Activated CD4-positive, alpha-beta T cell treated with anti-CD3 and anti-CD28 coated beads for 1 hour (primary cell): ENCODE measurements at places on chromosomes 6 and 20.

GRCh38 chr6:130152908-130153510, 69.7 kb downstream of the SAMD3 start:
- no peak for DNase-seq

DNA sequence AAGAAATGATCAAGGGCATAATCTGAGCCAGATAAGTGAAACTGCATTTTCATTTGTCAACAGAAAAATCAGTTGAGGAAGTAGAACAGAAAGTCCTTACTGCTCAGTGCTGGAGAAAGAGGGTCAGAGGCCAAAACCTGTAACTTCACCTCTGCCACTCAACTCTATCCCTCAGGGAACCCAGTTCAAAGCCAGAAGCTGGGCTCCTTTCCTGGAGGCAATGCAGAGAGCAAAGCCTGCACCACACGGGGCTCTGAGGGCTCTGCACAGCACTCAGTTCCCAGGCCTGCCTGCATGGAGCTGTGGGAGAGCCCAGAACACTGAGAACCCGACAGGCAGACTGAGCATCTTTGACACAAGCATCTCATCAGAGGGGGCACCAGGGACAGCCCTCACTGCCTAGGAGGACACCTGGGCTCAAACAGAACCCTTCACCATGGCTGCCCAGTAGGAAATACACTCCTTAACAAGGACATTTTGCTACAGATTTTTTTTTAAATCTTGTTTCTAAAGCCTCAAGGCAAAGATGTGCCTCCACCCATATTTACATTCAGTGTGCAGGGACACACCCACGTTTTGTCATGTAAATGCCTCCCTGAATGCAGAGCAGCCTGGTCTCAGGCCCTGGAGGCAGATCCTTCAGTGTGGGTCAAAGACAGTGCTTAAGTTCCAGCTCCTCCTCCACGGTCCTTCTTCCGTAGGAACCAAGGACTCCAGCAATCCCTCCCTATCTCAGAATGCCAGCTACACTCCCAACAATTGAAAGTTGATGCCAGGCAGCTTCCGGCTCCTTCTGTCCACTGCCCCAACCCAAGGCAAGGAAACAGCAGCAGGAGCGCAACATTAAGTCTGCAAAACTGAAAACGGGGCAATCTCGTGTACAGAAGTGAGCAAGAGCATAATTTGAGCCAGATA, 6.6 kb downstream of the RNASET2 start:
- no peak for DNase-seq

DNA sequence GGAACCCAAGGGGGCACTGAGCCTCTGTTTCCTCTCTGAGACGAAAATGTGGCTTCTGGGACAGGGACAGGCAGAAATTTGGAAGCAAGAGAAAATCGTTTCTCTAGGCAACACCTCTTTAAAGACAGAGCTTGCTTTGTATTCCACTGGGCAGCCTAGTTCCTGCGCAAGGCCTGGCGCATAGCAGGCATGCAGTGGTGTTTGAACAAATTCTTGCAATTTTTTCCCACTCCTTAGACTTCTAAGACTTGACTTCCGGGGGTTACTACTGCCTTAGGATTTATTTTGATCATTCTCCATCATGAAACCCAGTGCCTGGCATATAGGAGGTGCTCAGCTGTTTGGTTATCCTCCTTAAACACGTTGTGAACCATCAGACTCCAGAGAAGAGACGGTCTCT, 249.0 kb upstream of the KCNG1 start:
- DNase-seq: no peak

- DNase-seq: no peak
Observed at GRCh38 chr6:15326067-15326614, 80.3 kb downstream of the JARID2 start.

- no peak for DNase-seq
Observed at GRCh38 chr20:48298851-48299484, 513.7 kb upstream of the SULF2 start.

- DNase-seq: no peak
Observed at GRCh38 chr20:53865901-53866793, 204.2 kb downstream of the BCAS1 start.

DNA sequence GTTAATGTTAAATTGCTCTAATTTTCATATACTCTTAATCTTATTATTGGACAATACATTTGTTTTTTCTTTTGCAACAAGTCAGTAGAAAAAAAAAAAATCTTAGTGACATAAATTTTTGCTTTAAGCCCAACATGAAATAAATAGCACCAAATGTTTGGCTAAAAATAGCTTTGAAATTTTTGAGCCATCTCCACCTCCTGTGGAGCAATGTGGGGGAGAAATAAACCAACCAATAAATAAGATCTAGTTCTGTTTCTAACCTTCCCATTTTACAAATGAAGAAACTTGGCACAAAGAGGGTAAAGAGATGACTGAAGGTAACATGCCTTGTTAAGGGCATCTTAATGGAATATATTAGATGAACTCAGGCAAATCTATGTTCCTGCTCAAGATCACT, 91.4 kb downstream of the PRKN start:
- DNase-seq: no peak

GRCh38 chr6:4369616-4370015, 234.2 kb upstream of the ECI2 start:
- DNase-seq: no peak

- DNase-seq: no peak
Observed at GRCh38 chr20:11972478-11972877, 54.8 kb downstream of the BTBD3 start.

DNA sequence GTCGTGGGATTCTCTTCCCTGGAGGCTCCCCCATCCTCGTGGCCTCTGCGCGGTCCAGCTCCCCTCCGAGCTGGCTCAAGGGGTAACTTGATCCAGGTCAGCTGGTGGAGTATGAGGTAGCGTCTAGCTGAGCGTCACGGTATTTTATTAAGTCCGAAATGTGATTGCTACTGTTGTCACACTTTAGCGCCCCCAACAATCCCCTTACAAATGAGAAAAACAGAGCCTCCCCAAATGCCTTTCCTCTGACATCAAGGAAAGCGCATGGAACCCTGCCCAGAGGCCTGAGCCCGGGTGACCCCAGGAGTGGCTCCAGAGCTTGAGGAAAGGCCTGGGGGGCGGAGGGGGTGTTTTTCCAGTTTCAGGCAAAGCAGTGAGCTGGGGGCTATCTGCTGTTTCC, 192.4 kb downstream of the ZMYND8 start:
- no peak for DNase-seq

DNA sequence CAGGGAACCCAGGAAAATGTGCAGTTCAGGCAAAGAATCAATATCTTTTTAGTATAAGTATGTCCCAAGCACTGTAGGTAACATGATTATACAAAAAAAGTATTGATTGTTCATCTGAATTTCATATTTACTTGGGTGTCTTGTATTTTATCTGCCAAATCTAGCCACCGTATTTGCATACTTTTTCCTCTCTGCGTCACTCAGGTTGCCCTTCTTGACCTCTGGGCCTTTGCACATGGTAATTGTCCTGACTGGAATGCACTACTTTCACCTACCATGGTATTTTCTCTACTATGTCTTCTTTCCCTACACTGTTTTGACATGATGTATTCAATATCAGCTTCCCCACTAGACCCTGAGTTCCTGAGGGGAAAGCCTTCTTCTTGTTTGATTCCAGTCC, 15.2 kb downstream of the GSTA3 start:
- no peak for DNase-seq

DNA sequence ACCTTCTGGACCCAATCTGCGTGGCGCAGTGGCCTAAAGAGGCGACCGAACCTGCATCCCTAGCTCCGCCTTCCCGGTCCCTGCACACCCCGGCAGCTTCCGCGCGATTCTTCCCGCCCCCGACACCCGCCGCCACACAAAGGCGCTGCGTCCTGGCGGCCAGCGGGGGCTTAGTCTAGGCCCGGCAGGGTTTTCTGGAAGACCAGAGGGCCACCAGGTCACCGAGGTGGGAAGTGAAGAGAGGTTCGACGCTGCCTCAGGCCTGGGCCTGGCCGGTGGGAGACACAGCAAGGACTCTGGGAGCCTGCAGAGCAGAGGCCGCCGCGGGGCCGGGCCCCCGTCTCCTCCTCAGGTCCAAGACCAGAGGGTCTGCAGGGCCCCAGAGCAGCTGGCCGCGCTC, 154.9 kb downstream of the OR2B2 start:
- DNase-seq: peak; percentile 27

GRCh38 chr6:72371473-72371872, 250.4 kb upstream of the KCNQ5 start:
- no peak for DNase-seq

DNA sequence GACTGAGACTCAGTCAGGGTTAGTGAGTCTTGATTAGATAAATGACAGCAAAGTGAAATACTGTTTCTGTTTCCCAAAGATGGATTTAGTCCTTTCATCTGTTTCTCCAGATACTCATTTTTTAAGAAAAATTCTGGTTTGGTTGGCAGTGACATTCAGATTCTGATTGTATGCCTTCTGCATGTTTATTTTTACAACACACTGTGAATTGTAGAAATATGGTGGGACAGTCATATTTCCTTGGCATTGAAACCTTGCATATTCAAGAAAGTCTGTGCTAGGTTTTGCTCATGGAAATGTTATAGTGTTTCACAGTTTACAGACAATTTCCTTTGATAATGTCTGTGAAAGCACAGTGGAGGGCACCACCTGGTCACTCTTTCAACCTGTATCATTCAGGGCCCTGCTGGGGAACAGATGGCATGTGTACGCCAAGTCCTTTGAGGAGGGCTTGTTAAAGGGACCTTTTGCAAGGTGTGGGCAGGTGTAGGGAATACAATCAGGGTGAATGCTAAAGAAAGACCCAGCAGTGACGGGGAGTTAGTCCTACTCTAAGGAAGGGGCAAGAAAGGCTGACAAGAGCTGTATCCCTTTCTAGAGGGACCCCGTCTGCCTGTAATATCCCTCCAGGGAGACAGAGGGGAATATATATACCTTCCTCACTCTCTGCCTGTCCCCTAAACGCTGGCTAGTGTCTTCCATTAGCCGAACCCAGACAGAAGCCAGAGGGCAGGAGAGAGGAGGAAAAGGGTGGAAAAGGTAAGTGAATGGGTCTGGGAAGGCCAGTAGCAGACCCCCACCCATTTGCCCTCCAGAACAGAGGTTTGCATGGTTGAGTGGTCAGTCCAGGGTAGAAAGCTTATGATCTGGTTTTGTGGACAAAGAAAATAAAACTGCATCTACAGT, 10.2 kb downstream of the PLCB4 start:
- DNase-seq: no peak

DNA sequence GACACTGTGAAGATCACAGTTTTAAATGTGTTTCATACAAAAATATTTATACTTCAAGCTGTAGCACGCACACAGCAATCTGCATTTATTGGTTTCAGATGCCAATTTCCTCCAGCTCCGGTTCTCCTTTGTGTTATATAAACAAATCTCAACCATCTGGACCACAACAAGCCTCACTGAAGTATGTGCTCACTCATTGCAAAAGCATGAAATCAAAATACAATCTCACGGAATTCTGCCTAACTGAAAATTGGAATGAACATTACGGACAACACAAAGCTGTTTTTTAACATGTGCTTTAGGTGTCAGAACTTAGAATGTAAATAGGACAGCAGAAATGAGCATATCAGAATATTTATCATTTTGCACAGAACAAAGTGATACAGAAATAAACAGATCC, 38.0 kb downstream of the RCAN2 start:
- no peak for DNase-seq

- DNase-seq: no peak
Observed at GRCh38 chr20:7858734-7859250, 81.5 kb downstream of the HAO1 start.

DNA sequence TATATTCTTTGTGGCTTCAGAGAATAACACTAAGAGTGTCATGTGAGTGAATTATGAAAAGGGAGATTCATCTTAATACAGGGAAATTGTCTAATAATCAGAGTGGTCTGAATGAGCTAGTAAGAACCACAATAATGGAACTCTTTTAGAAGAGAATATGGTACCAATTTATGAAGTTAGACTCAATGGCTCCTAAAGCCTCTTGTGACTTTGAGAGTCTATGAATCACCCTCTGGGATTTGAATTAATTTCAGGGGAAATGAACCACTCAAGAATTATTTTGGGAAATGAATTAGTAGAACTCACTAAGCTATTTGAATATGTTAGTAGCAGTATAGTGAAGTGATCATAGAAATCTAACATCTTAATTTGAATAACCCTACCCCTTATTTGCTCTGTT, 14.3 kb downstream of the PCMT1 start:
- DNase-seq: no peak

DNA sequence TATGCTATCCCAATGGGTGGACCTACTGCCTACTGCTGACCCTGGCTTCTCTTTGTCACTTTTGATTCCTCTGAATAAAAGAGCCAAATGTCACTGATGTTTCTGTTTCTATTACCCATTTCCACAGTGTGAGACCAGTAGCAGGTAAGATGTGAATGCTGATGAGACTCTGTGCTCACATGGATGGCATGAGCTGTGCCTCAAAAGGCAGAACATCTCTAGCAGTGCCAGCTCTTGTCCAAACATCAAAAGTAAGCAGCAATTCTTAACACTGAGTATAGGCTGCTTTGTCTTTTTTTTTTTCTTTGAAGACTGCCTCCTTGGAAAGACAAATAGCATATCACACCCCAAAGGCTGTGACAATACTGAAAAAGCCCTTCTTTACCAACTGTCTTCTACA, 459.2 kb upstream of the RUNX2 start:
- no peak for DNase-seq

DNA sequence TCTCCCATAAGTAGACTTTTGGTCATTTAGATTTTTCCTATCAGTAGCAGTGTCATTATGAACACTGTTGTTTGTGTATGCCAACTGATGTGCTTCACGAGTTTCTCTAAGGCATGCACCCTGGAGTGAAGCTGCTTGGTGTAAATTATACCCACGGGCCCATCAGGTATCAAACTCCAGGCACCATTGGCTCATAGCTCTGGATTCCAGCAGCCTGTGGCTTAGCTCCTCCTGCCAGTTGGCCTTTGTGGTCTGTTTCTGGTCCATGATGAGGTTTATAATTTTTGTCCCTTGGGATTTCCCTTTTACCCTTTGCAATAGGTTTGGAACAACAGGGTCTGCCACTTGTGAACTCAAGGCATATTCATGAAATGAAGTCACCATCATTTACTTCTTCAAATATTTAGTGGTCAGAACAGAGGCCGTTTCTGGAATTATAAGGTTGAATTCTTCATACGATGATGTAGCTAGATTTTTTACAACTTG, 350.5 kb downstream of the PRL start:
- no peak for DNase-seq

- no peak for DNase-seq
Observed at GRCh38 chr6:35065870-35066269, 75.3 kb downstream of the TCP11 start.

DNA sequence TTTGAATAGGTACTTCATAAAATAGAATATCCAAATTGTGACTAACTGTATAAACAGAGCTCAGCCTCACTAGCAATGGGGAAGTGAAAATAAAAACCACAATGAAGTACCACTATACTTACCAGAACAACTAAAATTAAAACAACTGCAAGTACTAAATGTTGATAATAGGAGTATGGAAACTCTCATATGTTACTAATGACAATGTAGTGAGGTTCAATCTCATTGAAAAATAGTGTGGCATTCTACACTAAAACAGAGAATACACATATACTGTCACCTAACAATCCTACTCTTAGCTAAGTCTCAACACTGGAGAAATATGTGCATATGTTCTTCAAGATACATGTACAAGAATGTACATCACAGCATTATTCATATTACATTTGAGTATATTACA, 132.0 kb upstream of the CARMIL1 start:
- DNase-seq: no peak
